ENCODE measurements at places on chromosomes 12 and 14.

DNA sequence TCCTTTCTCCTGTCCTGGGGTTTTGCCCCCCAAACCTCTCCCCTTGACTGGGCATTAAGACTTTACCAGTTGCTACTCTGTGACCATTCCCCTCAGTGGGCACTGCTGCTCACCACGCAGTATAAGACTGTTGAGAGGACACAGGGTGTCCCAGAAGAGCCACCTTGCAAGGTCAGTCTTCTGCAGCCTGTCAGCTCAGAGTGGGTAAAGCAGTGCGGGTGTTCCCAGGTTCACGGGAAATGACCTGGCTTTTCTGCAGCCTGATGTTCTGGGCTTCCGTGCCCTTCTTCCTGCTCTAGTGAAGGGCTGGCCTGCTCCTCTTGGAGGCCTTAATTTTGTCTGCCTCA is 34.2 kb downstream of the KCNA1 start:
- DNase-seq, result no peak

DNA sequence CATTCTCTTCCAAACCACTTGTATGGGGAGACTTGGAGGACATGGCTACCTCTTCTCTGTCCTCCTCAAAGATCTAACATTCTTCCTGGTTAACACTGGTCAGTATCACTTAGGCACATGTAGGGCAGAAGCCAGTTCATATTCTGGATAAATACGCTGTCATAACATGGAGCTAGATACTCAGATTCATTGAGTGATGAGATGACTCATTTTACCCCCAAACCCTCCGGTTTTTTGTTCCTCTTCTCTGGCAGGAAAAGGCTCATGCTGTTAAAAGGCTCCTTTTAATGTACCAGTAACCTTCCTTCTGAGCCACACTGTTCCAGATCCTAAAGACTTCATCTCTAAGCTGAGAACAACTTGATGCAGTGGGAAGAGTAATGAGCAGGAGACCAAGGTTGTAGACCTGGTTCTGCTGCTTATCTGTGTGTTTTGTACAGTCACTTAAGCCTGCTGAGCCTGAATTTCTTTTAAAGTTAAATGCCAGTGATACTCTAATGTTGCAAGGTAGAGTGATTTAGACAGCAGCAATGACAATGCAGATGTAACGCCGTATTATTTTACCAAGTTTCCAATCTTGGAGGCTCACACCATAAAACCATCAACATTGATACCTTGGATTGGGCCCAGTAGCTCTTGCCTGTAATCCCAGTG is 57.3 kb upstream of the ELK3 start:
- no peak for DNase-seq

DNA sequence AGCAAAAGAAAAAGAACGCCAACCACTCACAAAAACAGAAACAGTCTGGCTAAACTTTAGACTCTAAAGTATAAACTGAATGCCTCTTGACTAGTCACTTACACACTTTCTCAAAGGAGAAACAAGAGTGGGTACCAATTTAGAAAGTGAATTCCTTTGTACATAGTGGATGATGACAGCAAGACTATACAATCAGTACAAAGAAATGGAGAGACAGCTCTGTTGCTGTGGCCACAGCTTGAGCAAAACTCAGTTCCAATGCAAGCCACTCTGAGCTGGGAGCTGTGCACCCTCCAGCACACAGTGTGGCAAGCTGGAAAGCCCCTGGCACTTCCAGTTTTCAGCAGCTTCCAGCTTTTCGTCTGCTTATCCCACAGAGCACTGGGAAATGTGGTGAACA is 21.7 kb downstream of the NT5DC3 start:
- no peak for DNase-seq

DNA sequence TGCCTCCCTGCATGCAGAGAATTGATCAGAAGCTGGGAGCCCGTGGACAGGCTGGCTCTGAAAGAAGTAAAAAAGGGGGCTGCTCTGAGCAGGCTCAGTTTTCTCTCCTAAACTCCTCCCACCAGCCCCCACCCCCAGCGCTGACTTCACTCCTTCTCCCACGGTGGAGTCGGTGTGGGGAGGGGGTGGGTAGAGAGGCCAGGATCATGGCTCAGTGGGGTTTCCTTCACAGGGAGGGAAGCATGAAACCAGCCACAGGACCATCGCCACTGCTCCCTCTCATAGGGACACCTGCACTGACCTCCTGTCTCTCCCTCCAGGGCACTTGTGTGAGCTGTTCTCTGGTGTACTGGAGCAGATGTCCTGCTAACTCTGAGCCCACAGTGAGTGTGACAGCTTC is 78.9 kb downstream of the STAB2 start:
- DNase-seq, result no peak

DNA sequence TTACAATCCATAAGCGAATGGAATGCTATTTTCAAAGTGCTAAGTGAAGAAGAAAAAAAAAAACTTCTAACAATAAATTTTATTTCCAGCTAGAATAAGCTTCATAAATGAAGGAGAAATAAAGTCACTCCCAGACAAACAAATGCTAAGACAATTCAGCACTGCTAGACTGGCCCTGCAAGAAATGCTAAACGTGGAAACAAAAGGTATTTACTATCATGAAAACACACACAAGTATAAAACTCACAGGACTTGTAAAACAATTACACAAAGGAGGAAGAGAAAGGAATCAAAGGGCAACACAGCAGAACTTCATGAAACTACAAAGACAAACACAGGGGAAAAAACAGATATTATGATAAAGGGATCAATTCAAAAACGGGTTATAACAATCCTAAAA is 85.8 kb upstream of the NELL2 start:
- DNase-seq, result no peak

DNA sequence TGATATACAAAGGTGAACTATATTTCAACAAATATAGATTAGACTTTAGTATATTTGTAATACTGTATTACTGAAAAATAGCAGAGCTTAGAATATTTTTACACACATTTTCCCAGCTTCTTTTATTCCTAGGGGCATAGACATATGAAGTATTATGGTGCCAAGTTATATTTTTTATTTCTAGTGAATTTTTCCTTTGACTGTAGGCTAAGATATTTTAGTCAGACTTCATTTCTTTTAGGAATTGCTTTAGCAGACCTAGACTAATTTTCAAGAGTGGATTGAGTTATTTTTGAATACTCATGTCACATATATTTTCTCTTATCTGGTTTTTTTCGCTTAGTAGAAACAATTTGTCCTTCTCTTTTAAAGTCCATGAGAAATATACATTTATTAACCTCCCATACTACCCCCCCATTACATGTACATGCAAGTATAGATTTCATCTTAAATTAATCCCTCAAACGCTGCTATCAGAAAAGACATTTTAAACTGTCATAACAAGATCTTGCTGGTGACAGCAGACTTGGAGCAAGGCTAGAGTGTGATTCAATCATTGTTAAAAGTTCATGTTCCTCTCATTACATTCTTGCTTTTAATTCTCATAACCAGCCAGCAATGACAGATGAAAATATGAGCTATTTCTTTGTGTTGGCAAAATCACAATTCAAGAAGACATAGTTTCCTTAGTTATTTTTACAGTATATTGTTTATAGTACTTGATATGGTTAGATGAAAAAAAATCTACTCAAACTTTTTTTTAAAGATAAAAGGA is 456.1 kb downstream of the AEBP2 start:
- DNase-seq, result no peak

GRCh38 chr12:110340706-110341105 is 59.7 kb downstream of the ATP2A2 start:
- DNase-seq, result no peak

- no peak for DNase-seq
These were observed 4.6 kb upstream of the RPS26 start for GRCh38 chr12:56037161-56037560.

GRCh38 chr14:74645756-74646470 is 33.9 kb upstream of the LTBP2 start:
- no peak for DNase-seq

GRCh38 chr14:23321572-23322547 is 603 bp downstream of the PABPN1 start:
- DNase-seq, result peak; percentile 44

DNA sequence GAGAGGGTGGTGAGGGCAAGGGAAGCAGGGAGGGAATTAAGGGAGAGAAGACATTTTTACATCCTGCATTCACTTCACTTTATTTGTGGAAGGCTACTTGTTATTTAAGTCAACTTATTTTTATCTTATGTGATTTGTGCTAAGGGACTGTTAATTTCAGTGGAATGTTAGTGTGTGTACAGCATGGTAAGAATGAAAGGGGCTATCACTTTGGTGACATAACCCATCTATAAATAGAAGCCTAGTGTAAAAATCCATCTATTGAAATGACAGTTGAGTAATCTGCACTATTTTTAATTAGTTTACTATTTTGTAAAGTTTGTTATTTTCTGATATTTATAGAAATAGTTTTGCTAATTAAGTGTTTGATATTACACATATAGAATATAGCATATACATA is 16.8 kb upstream of the CHPT1 start:
- no peak for DNase-seq

DNA sequence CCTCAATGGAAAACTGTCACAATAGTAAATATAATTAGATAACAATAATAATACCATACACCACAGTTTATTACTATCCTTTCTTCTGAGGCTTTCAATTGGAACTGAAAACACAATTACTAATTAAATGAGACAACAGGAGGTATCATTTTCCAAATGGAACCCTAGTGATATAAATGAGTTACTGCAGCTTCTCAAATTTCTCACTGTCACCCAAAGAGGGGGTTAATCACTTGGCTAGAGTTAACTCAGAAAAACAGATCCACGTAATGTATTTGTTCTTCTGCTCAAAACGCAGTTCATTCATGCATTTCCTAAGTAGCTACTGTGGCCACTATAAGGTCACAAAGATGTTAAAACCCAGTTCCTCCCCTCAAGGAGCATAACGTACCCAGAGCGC is 120.9 kb upstream of the FOXN3 start:
- DNase-seq, result no peak

- DNase-seq, result peak; percentile 20
These were observed 887.2 kb upstream of the SEL1L start for GRCh38 chr14:82420871-82421270.

- DNase-seq, result no peak
These were observed 99.2 kb downstream of the SLC15A4 start for GRCh38 chr12:128724468-128725046.

- peak; percentile 87 for DNase-seq
These were observed at the start of gene ALDH1L2 for GRCh38 chr12:105084251-105085250. ALDH1L2 (minus strand) TSS chr12:105084458; CDS start chr12:105084436, 22 bp downstream.

DNA sequence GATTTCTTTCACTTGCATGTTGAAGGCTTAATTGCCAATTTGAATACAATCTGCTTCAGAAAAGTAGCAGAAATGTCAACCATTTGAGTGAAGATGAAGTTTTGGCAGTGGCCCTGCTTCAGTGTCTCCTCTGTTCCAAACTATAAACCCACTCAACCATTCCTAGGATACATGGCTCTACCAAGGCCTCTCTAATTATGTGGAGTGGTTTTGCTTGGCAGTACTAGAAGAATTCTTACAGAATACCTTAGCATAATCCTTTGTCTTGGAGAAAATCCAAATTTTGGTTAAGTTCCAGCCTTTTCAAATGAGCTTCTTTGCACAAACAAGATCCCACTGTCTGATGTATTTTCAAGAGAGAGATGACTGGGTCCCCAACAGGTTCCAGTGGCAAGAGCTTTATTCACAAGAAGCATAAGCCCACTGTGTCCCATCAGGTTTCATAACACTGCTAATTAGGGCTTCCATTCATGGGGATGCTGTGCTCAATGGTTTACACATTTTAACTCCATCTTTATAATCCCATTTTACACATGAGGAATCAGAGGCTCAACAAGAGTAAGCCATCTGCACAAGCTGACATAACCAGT is 234.5 kb downstream of the IPO8 start:
- DNase-seq, result no peak

DNA sequence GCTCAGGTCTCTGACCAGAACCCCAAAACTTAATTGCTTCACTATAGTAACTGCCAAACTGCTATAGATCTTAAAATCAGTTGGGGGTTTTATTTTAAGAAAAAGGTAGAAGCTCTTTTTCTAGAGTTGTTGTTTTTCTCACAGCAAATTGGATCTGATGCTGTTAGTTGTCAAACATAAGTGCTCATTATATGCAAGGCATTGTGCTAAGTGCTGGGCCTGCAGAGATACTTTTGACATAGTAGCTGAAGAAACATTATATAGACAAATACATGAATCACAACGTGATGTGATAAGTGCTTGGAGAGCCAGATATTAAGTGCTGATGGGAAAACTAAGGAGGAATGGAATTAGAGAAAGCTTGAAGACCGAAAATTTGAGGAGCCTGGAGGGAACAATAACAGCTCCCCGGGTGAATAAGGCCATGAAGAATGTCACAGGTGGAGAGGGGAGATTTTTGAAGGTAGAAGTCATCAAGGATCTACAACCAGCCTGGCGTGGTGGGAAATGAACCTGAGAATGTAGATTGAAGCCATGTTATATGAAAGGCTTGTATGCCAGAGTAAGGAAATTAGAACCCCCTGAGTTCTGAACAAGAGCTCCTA is 126.5 kb downstream of the DYRK2 start:
- no peak for DNase-seq

- DNase-seq, result peak; percentile 79
These were observed 4.5 kb upstream of the SETD1B start for GRCh38 chr12:121799156-121799841.

DNA sequence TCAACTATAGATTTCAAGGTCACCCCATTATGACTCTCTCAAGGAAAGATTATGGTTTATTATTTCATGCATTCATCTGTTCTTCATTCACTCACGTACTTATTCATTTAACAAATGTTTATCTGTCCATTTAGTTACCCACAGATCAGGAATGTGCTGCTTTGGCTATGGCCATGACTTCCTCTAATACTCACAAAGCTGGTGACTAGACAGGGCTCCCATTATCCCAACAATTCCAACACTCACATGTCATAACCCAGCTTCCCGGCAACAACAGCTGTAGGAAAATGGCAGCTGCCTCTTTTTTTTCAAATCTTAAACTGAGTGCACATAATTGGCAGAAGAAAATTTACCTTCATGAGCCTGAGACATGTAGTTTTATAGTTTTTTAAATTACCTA is 190.8 kb upstream of the CCDC196 start:
- no peak for DNase-seq

DNA sequence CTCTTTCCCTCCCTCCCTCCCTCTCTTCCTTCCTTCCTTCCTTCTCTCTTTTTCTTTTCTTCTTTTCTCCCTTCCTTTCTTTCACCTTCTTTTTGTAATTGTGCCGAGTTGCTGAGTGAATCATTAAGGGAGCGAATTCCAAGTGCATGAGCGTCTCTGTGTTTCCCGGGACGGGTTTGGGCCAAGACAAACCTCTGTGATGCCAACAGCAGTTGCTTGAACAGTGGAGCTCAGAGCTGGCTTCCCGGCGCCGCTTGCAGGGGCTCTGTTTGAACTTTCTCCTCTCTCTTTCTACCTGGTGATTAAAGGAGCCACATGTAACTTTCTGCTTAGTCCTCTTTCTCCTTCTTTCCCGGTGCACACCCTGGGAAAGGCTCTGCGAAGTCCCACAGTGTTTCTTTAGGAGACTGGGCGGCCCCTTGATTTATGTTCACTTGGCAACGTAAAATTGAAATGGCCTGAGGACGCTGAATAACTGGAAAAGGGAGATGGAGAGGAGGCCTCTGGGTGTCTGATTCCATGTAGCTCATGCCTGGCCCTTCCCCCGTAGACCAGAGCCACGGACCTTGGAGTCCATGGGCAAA is 33.7 kb upstream of the MAP1LC3B2 start:
- DNase-seq, result peak; percentile 90

All from right hindlimb (tissue), 1 donor.